ENCODE measurements at places on chromosomes 6 and 20. TPM values are rescaled to one million over a fixed set of nuclear protein-coding genes. Genes with fewer than 3 reads are reported as not detected.

Gene CST2
- polyA plus RNA-seq = 0.14 TPM

Gene FOXF2
- polyA plus RNA-seq = 0.14 TPM

Gene LBP
- polyA plus RNA-seq = not detected

Gene ADGB
- 0.24 TPM for polyA plus RNA-seq

Gene TMEM200A
- 24.3 TPM for polyA plus RNA-seq

Gene DDO
- 0.89 TPM for polyA plus RNA-seq

Gene BHLHE23
- polyA plus RNA-seq = not detected

Gene OR2B6
- polyA plus RNA-seq = 0.10 TPM

Gene PRRT1
- 2.4 TPM for polyA plus RNA-seq

Gene LHFPL5
- not detected for polyA plus RNA-seq

Gene FKBP1C
- 3.1 TPM for polyA plus RNA-seq
